Esophagus muscularis mucosa (tissue), 4 donors: ENCODE measurements at places on chromosomes 16 and 17. TPM values are rescaled to one million over a fixed set of nuclear protein-coding genes. Genes with fewer than 3 reads are reported as not detected.

The TMEM100 gene
- total RNA-seq: 9.4 TPM

The MPO gene
- total RNA-seq: 0.23 TPM

The CCL16 gene
- total RNA-seq: not detected

The SOX8 gene
- total RNA-seq: 4.6 TPM

The TBX6 gene
- 0.50 TPM for total RNA-seq

The ALOXE3 gene
- total RNA-seq: not detected

The KRTAP17-1 gene
- total RNA-seq: not detected

The SMIM22 gene
- not detected for total RNA-seq

The KPNB1 gene
- total RNA-seq: 236 TPM

The OR1A1 gene
- total RNA-seq: not detected

The WSCD1 gene
- total RNA-seq: 5.3 TPM

The CNGB1 gene
- total RNA-seq: 0.29 TPM

The GP2 gene
- not detected for total RNA-seq

The ODAD4 gene
- 1.7 TPM for total RNA-seq

DNA sequence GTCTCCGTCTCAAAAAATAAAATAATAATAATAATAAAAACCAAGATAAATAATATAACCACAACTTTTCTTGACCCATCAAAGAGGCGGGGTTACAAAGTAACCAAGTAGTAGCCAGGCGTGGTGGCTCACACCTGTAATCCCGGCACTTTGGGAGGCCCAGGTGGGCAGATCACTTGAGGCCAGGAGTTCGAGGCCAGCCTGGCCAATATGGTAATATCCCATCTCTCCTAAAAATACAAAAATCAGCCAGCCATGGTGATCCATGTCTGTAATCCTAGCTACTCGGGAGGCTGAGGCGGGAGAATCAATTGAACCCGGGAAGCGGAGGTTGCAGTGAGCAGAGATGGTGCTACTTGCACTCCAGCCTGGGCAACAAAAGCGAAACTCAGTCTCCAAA is 45.3 kb downstream of the ADCY9 start:
- DNase-seq: no peak

DNA sequence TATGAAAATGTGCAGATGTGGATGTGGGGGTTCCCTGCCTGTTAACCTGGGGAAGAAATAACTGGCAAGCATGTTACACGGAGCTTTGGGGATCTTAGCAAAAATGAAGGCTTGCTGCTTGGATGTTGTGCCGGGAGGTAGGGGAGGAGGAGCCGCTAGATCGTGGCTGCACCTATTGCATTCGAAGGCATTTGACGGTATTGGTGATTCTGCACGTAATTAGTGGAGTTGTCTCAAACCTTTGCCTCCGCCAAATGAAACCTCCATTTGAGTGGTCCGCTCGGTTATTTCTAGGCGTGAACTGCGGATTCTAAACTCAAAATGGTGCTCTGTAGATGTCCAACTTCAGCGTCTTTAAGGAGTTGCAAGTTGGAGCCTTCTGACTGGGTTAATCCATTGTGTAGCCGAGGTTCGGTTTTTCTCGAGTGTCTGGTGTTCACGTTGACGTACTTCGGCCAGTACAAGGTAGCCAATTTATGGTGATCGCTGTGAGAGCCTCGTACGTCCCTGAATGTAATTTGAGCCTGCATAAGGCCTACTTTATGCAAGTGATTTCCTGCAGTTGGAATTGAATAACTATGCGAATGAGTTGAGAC is 1.5 kb downstream of the TNRC6C start:
- peak; percentile 88 for DNase-seq

- no peak for DNase-seq
Observed at GRCh38 chr17:67200727-67201301, 44.2 kb downstream of the HELZ start.

GRCh38 chr17:78305801-78306200 is 54.1 kb downstream of the SOCS3 start:
- no peak for DNase-seq

- no peak for DNase-seq
Observed at GRCh38 chr17:27430882-27431491, 25.3 kb upstream of the KSR1 start.

- DNase-seq: peak; percentile 72
Observed at GRCh38 chr17:73933164-73933766, 270.2 kb upstream of the RPL38 start.

DNA sequence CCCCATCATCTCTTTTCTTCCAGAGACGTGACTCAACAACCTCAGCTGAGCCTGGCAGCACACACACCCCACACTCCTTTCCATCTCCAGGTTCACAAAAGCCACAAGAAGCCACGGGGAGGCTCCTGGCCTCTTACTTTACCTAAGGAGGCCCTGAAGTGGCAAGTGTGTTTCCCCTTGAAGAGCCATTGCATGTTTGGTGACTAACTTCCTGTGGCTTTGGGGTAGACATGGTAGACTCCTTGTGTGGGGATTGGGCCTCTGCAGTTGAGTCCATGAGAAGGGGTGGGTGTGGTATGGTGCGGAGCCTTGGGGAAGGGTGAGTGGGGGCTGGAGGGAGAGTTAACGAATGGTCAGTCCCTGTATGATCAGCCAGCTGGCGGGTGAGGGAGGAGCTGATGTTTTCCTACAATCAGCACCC is 24.2 kb downstream of the SAP30BP start:
- no peak for DNase-seq

GRCh38 chr17:81607431-81607830 is 29.5 kb downstream of the NPLOC4 start:
- DNase-seq: no peak

GRCh38 chr17:75896415-75897159 is at the start of gene TRIM65:
Gene TRIM65 (minus strand): TSS chr17:75896951. CDS start chr17:75896937, 14 bp downstream.
- no peak for DNase-seq

DNA sequence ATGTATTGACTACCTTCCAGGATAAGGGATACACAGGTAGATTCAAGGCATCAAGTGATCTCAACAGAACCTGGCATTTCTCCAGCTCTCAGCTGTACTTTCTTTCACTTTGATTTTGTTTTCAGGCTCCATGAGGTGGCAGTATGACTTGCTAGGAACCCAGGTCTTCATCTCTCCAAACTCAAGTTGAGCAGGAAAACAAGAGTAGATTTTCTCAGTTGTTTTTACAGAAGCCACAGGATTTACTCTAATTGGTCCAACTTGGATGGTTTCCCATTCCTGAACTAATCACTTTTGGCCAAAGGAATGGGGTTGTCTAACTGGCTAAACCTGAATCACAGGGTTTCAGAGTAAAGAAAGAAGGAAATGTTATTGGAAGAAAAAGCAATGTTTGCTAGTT is 146.6 kb downstream of the TRIM37 start:
- no peak for DNase-seq

GRCh38 chr17:79027274-79027924 is 3.4 kb downstream of the C1QTNF1 start:
- DNase-seq: no peak

DNA sequence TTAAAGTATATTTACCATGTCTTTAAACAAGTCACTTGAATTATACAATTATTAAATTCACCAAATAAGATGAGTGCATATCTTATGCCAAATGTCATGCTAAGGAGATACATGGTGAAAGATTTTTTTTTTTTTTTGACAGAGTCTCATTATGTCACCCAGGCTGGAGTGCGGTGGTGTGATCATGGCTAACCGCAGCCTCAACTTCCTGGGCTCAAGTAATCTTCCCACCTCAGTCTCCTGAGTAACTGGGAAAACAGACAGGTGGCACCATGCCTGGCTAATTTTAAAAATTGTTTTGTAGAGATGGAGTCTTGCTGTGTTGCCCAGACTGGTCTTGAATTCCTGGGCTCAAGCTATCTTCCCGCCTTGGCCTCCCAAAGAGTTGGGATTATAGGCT is 149.0 kb upstream of the GOT2 start:
- DNase-seq: no peak

GRCh38 chr17:32803544-32803943 is 73.4 kb downstream of the MYO1D start:
- no peak for DNase-seq

GRCh38 chr16:85634747-85635544 is 21.8 kb downstream of the GSE1 start:
- no peak for DNase-seq

GRCh38 chr17:12415031-12415430 is 250.7 kb upstream of the MYOCD start:
- DNase-seq: no peak

DNA sequence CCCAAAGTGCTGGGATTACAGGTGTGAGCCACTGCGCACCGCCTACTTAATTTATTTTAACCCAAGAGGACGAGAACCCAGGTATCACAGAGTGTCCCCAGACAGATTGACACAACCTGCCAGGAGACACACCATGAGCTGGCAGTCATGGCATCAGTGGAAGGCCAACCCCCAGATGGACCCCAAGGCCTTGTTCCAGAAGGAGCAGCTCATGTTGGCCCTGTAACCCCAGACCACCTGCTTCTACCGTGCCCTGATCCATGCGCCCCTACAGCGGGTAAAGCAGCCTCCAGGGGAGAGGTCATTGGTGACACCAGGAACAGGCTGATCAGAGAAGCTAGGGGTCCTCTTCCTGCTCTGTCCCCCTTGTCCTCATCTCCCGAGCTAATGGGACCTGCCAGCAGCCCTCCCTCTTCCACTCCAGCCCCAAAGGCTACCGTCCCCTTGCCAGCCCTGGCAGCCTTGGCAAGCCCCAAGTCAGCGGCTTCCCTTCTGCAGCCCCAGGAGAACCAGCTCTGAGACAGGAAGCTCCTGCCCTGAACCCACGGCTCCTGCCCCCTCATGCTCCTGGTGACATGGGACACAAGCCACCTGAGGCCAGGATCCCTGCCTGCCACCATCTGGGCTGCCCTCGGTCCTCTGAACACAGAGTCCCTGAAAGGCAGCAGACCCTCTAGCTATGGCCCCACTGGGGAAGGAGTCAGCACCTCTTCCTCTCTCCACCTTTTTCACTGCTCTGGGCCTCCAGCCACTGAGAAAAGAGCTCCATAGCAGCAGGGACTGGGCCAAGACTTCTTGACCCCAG is 6.3 kb downstream of the SULT1A1 start:
- no peak for DNase-seq

GRCh38 chr16:4324492-4325252 is 8.8 kb downstream of the GLIS2 start:
- DNase-seq: no peak

GRCh38 chr17:41230094-41230493 is 2.2 kb upstream of the KRTAP9-3 start:
- no peak for DNase-seq

DNA sequence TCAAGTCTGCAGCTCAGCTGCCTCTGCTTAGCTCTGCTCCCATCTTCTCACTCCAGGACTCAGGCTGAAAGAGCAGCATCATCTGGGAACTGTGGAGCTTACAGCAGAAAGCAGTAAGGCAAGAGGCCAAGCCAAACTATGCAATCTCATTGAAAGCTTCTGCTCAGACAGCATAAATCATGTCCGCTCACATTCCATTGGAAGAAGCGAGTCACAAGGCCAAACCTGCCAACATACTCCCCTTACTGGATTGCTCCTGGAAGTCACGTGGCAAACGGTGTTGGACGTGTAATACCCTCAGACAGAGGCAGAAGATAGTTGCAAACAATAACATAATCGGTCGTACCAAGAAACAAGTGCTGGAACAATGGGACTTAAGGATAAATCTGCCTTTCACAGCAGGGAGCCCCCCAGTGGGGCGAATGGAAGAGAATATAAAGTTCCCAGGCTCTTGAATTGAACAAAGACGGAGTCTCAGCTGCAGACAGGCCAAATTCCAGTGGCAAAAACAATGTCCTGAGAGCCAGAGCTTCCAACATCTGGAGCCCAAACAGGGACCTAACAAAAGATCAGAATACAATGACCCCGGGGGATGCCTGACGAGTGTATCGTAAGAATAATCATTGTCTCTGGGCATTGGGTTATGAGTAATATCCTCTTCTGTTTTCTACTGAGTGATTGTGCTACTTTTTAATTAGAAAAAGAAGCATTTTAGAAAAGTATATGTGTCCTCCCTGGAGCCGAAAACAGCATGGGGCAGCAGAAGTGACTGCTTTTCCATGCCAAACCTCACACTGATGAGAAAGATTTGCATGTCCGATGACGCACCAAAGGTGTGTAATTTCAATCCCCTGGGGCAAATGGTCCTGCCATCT is 68.4 kb downstream of the CMC2 start:
- no peak for DNase-seq

DNA sequence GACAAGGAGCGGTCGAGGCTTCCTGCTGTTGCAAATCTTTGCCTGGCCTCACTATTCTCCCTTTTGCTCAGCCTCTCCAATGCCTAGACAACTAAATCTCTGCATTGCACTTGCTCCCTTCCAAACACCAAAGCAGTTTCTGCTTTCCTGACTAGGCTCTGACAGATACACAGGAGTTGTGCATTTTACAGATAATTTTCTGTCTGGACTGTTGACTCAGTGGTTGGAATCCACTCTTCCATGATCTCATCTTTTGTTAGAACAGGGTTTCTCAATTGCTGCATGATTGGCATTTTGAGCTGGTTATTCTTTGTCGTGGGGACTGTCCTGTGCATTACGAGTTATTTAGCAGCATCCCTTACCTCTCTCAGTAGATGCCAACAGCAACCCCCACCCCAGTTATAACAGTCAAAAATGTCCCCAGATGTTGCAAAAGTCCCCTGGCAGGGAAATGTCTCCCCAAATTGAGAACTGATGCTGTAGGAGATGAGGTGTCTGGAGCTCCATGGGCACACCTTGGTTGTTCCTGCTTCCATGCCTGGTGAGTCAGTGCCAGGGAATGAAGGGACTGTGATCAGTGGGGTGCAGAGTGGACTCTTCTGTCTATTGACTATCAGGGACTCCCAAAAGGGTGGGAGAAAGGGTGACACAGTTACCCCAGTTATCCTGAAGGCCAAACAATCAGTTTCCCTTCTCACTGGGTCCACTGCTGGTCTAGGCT is 557.4 kb upstream of the PSMD7 start:
- DNase-seq: peak; percentile 70
